ENCODE measurements at places on chromosomes 1 and 21. TPM values are rescaled to one million over a fixed set of nuclear protein-coding genes. Genes with fewer than 3 reads are reported as not detected.

AXDND1 gene
- 2.5 TPM for total RNA-seq

KRTAP12-2 gene
- total RNA-seq = not detected

DNA sequence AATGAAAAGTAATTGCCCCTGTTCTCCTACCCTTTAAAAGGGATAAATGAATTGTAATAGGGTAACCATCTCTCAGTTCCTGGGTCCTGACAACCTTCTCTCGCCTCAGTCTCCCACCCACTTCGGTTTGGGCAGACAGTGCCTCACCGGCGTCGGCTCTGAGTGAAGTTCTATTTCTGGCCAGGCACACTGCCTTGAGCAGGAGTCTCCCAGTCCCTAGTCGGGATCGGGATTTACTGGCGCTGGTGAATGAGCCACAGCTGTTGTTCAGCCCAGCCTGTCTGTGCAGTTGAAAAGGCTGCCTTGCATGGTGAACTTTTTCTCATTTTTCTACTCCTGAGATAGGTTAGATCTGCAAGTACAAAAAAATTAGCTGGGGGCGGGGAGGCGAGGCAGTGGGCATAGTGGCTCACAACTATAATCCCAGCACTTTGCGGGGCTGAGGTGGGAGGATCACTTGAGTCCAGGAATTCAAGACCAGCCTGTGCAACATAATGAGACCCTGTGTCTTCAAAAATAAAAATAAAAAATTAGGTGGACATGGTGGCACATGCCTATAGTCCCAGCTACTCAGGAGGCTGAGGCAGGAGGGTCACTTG, 7.4 kb downstream of the PLEKHM2 start:
- no peak for DNase-seq

CLDN8 gene
- total RNA-seq = not detected

DNA sequence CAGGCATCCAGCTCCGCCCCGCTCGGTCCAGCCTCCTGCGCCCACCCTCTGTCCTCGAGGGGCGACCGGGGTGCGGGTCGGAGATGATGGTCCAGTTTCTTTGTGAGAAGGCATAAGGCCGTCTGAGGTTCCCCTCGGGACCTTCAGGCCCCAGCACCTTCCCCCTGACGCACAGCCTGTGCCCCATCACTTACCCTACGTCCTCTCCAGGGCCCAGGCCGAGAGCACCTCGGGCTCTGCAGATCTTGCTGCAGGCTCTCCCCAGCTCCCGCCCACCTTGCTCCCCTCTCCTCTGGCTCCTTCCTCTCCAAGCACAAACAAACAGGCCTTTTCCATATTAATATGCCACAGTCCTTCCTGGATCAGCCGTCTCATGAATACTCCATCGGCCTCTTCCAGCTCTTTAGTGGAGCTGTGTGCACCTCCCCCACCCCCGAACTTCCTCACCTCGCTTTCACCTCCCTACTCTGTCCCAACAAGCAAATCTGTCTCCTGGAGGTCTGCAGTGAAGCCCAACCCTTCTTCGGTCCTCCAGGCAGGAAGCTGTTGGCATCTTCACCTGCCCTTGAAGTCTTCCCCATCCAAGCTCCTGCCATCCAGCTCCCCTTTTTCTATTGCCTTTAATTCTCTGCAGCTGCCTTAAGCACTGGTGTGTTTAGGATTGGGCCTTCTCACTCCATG, 448 bp upstream of the COL9A2 start:
- DNase-seq = no peak

DNA sequence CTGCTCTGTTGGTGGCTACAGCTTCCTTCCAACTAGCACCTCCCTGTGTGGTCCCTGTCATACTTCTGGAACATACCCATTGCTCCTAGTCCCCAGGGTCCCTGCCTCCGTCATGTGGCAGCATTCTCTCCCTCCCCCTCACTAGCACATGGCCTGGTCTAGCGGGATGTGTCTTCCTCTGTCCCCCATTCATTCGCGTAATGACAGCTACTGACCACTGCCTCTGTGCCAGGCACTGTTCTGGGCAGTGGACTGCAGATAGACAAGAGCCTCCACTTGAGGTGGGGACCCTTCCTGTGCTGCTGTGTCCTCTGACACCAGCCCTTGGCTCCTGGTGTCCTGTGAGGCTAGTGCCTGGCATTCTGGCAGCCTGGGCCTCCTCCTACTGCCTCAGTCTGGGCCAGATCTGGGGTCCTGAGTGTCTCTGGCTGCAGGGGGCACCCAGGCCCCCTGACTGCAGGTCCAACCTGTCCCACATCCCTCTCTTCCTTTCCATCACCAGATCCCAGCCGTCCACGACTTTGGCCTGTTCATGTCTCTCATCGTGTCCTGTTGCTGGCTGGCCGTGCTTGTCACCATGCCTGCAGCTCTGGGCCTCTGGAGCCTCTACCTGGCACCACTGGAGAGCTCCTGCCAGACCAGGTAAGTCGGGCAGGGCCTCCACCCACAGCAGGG, 38.1 kb downstream of the DISP3 start:
- no peak for DNase-seq

DNA sequence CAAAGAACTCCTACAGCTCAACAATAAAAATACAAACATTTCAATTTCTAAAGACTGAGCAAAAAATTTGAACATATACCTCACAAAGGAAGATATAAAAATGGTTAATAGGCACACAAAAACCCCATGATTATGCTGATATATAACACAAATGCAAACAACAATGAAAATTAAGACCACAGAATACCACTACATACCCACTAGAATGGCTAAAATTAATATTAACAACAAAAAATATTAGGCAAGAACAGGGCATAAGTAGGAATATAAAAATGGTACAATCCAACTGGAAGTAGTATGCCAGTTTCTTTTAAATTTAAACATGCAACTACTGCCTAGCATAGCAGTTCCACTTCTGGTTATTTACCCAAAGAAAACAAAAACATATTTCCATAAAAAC, 77.3 kb downstream of the CDC42BPA start:
- DNase-seq = no peak

DNA sequence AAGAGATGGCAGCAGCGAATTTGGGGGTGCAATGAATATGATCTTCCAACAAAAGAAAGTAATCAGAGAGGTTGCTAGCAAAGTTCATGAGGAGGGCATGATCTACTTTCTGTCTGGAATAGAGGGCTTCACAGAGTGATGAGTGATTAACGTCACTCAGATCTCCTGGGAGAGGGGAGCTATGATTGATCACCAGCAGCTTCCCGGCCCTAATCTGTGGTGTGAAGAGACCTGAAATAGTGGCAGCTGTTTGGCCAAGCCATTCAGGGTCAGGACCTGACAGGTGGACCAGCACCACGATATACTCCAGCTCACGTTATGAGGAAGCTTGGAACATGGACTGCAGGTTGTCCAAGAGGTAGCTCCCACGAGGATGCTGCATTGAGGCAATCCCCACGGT, 19.9 kb upstream of the TMEM183A start:
- no peak for DNase-seq

- no peak for DNase-seq
These were observed 322.5 kb downstream of the AJAP1 start for GRCh38 chr1:4976859-4977440.

DNA sequence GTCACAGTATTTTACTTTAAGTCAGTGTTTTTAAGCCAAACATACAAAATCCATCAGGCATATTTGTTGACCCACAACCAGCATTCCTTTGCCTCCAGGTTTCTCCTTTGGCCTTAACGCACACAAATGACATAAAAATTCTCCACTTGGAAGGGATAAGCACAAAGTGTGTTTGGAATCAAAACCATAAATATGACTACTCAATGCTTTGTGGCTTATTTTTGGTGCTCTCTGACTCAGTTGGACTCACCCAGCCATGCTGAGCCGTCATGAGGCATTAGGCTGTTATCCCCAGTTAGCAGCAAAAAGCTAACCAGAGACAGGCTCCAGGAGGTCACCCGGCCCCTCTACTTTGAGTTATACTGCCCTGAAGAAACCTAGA, 948 bp downstream of the PRUNE1 start:
- no peak for DNase-seq

CCDC181 gene
- total RNA-seq = 0.80 TPM

GRCh38 chr1:99964806-99965205, 5.0 kb upstream of the SLC35A3 start:
- DNase-seq = no peak

FOXJ3 gene
- 34.5 TPM for total RNA-seq

DPT gene
- 95.3 TPM for total RNA-seq

GRCh38 chr1:172148213-172148612, 272.3 kb upstream of the C1orf105 start:
- DNase-seq = no peak

SH2D5 gene
- 0.42 TPM for total RNA-seq

DNA sequence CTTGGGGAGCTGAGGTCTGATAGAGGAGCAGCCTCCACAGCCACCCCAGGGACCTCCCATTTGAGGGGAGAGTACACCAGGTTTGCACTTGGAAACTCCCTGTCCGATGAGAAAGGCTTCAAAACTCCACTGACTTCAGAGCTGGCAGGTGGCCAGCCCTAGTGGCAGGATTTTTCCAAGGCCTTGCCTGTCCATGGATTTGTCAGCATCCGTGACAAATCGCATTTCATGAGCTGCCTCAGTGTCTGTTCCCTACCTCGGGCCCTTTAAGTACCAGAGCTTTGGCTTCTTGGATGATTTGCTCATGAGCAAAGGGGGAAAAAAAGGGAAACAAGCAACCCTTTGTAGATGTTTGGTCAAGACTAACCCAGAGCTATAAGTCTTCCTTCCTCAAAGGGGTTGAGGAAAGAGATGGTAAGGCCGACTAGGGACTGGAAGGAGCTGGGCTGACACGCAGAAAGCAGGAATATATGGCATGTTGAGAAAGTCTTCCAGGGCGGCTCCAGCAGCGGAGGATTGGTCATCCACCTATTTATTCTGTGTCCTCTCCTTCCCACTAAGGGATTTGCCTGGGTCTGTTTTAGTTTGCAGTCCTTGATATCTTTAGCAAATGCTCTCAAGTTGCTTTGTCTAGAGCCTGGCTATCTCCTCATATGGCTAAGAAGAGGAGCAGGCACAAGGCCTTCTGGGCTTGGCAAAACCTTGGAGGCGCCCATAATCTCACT, 2.7 kb upstream of the HSPG2 start:
- peak; percentile 96 for DNase-seq

- DNase-seq = no peak
These were observed 12.9 kb downstream of the STX12 start for GRCh38 chr1:27785781-27786455.

- DNase-seq = no peak
These were observed 57.6 kb downstream of the SIM2 start for GRCh38 chr21:36756527-36756926.

- DNase-seq = no peak
These were observed 82.2 kb upstream of the SLFNL1 start for GRCh38 chr1:41103766-41104165.

DNA sequence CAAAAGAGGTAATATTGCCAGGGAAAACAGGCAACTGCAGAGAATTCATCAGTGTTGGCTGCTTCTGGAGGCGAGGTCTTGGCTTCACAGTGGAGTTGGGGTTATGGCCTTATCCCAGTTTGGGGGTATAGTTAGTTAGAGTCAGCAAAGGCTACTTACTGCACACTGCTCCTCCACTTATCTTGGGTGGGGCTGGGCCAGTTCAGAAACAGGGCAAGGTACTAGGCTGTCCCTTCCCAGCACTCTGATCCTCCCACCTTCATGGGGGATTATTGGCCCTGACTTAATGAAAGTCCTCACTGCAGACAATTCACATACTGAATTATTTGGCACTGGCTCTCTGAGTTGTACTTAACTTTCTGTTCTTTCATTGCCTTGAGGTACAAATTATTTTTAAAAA, 189.6 kb downstream of the NRIP1 start:
- no peak for DNase-seq

DNA sequence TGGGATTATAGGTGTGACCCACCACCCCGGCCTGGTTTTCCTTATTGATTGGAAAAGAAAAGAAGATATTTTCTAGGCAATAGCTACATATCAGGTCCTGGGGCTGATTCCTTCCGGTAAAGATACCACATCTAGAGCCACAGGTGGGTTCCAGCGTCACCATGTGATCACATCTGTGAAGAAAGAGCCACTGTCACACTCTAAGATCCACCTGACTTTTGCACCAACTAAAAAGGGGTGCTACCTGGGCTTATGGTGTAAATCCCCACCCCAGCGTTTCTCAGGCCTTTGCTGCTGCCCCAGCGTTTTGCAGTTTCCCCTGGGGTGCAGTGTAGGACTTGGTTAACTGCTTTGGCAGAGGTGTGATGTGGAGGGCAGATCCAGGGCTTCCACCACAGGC, 22.3 kb upstream of the PDE9A start:
- DNase-seq = no peak

SLC22A15 gene
- total RNA-seq = 1.8 TPM

CSF3R gene
- total RNA-seq = 32.5 TPM

DNA sequence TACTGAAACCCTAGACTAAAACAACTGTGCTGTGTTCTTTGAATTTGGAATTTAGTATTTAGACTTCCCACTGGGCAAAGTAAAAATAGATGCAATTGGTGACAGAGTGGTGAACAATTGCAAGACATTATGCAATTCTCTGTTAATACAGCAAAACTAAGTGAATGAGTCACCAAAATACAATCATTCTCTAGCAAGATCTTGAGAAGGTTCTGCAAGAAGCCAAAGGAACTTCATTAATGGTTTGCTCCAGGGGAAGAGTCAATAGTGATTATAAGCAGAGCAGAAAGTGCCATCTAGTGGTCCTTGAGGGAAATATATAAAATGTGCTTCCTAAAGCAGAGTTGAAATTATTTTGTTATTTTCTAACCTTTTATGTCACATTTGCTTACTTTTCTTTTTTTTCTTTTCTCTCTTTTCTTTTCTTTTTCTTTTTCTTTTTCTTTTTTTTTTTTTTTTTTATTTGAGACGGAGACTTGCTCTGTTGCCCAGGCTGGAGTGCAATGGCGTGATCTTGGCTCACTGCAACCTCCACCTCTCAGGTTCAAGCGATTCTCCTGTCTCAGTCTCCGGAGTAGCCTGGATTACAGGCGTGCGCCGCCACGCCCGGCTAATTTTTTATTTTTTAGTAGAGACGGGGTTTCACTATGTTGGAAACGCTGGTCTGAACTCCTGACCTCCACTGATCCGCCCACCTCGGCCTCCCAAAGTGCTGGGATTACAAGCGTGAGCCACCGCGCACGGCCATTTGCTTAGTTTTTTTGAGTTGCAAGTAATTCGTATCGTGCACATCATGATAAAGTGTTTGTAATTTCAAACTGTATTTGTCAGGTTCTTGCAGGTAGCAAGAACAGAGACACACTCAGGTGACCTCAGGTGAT, 99.2 kb downstream of the CTH start:
- DNase-seq = no peak

FAM163A gene
- total RNA-seq = 0.13 TPM

GRCh38 chr1:31780632-31781031, 16.5 kb upstream of the ADGRB2 start:
- DNase-seq = no peak

GRCh38 chr1:77756052-77756754, 3.4 kb downstream of the USP33 start:
- no peak for DNase-seq

SPRR2E gene
- not detected for total RNA-seq

- no peak for DNase-seq
These were observed 50.0 kb upstream of the ZNF648 start for GRCh38 chr1:182111496-182111895.
